ENCODE measurements at places on chromosomes 7 and 10.

- DNase-seq: peak; percentile 86
Observed at GRCh38 chr7:87218796-87219544, 562 bp downstream of the TMEM243 start.

DNA sequence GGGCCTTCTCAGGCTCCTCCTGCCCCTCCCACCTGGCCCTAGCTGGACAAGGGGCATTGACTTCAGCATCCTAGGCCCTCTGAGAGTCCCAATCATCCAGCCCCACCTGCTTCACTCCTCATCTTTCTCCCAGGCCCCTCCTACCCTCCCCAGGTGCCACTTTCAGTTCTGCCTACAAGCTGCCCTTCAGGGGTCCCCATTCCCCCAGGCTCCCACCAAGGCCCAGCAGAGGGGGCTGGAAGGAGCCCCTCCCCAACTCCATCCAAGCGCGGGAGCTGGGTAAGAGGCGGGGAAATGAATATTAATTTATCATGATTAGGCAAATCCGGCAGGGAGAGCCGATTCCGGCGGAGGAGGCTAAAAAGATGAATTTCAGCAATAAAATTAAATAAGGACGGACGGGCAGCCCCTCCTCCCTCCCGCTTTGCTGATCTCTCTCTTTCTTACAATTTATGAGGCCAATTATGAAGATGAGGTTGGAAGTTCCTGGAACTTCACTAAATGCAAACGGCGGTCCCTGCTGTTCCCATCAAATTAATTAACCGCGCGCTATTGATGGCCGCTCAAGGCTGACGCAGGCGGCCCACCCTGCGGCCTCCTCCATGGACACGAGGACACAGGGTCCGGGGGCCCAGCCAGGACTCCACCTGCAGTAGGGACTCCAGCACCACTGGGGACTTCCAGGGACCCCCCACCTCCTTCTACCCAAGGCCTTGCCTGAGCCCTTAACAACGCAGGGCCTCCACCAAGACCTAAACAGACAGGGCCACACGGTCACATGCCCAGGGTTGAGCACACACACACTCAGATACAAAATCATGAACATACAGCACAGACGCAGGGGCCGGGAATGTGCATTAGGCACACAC lies 13.9 kb downstream of the POLL start:
- no peak for DNase-seq

- DNase-seq: no peak
Observed at GRCh38 chr10:125692601-125693523, 9.9 kb upstream of the TEX36 start.

- DNase-seq: no peak
Observed at GRCh38 chr10:55820071-55820470, 541.0 kb downstream of the ZWINT start.

- DNase-seq: no peak
Observed at GRCh38 chr7:115647712-115648111, 382.9 kb downstream of the TFEC start.

DNA sequence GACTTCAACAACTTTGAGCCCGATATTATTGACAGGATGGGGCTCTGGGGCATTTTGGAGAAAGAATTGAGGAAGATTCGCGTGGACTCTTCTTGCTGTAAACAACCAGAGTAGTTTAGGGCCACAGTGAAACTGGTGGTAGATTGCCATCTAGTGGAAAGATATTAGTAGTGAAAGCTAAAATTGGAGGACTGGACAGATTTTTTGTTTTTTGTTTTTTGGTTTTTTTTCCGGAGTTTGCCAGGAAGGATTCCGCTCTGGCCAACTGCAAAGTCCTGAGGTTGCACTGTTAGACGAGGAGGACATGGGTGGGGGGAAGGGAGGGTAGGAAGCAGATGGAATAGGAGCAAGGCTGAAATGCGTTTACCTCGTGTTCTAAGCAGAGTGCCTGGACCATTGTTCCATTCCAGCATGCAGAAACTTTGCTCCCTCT lies 11.7 kb downstream of the NOBOX start:
- peak; percentile 20 for DNase-seq
